ENCODE measurements at places on chromosomes 11 and 22.

DNA sequence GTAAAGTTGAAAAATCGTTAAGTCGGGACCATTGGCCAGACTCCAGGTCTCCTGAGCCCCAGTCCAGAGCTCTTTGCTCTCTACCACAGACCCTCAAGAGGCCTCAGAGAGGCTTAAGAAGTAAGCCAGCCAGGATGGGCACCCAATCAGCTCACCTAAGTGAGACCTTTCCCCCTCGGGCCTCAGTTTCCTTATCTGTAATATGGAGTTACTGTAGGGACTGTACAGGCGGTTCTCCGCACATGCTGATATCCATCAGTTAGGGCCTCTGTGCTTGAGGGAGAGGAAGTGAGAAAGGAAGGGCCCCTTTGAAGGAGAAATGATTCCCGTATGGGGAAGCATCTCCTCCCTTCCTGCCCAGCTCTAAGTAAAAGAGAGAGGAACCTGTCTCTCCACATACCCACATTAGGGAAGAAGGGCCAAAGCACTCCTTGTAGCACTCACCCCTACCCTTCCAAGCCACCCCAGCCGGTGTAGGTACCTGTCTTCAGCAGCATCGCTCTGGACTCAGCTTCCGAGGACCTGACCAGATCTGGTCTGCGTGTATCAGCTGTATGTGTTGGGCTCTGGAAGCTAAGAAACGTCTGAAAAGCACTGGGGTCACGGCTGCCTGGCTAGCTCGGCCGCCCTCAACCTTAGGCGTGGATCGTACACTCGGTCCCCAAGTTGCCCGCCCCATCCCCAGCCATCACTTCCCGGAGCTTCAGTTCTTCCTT, 653 bp downstream of the NAGA start:
- DNase-seq = no peak

DNA sequence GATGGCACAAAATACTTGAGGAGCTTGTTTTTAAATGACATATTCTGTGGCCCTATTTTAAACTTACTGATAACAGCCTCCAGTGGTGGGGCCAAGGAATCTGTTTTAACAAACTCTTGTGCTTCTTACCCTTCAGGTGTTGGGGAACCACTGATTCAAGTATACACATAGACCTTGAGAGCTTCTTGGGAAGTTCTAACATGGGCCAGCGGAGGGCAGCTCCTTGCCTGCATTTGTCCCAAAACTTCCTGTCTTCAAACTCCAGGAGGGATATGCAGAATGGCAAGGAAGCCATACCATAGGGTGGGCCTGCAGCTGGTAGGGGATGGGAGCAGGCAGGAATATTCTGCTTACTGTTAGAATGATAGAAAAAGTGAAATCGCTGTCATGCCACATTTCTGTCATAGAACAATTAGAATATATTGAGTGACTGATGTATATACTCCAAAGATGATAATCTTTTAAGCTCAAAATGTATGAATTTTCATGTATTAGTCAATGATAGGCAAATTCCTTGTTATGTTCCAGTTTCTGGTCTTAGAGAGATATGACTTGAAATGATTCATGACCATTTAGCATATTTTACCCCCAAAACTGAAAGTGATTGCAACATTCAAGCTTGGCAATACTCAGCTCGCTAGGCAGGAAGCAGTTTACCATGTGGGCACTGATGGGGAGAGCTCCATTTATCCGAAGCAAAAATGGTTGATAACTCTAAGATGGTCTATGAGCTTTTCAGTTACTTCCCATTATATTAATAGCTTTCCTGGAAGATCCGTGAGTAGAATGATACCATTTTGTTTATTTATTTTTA, 9.2 kb downstream of the EXT2 start:
- no peak for DNase-seq

DNA sequence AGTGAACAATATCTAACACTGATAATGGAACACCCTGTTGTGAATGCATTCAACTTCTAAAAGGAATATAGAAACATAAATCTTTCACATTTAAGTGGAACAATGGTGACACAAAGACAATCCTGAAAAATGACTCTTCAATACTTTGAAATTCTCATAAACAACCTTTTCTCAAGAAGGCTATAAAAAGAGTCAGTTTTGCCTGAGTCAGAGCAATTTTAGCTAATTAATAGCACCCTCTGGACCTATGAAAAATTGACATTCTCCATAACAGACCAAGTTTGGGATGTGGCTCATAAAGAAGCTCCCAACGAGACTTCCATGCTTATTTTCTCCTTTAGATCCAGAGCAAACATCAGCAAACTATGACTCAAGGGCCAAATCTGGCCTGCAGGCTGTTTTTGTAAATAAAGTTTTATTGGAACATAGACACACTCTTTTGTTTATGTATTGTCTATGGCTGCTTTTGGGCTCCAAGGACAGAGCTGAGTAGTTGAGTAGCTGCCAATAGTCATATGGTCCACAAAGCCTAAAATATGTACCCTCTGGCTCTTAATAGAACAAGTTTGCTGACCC, 108.0 kb downstream of the MAML2 start:
- no peak for DNase-seq

GRCh38 chr11:36976741-36977140, 378.7 kb upstream of the RAG2 start:
- DNase-seq = no peak

DNA sequence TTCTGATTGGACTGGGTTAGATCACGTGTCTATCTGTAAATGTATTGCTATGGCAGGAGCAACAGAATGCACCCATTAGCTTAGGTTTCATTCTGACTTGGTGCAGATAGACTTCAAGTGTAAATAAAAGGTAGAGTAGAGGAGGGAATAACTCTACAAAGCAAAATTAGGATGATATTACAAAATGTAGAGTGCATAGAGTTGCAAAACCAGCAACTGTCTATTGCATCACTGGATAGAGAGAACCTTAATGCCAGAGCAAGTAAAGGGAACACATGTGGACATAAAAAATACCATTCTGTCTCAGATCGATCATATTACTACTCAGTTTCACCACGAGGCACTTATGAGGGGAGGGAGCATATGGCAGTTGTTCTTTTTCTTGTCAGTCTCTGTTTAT, 22.0 kb upstream of the CAT start:
- peak; percentile 49 for DNase-seq

GRCh38 chr22:24428751-24429410, 1.5 kb downstream of the ADORA2A start:
- no peak for DNase-seq

Measured in fibroblast of mammary gland (primary cell).